ENCODE measurements at places on chromosomes 7 and 10.

- DNase-seq, result no peak
These were observed 909.7 kb downstream of the DNAJB9 start for GRCh38 chr7:109479388-109479787.

DNA sequence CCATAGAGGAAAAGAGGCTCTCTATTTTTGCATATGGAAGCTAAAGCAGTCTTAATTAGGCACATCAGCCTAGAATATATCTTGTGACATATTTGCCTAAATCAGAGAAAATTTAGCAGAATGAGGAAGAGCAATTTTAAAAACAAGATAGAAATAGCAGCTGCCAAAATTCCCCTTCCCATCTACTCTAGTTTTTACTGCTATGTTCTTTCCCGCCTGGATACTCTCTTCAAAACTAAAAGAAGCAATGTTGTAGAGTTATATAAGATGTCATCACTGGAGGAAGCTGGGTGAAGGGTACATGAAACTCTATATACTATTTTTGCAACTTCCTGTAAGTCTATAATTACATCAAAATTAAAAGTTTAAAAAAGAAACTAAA is 87.0 kb downstream of the ARMH3 start:
- DNase-seq, result no peak

- DNase-seq, result no peak
These were observed 5.3 kb downstream of the DYDC1 start for GRCh38 chr10:80351220-80351619.

DNA sequence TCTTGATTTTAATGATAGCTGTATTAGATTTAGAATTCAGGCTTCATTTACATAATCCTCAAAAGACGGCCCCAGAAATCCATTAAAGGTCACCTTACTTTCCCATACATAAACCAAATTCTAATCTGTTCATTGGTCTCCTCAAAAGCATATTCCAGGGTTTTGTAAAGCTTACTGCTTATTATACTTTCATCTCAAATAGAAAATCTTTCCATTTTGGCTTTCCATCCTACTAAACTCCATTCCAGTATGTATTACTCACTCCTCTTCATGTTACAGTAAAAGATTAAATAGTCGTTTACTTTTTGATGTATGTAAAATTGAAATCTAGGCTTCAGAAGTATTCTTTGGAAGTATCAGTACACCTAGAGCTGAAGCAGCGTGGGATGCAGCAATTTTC is 143.5 kb upstream of the LRRN3 start:
- no peak for DNase-seq

DNA sequence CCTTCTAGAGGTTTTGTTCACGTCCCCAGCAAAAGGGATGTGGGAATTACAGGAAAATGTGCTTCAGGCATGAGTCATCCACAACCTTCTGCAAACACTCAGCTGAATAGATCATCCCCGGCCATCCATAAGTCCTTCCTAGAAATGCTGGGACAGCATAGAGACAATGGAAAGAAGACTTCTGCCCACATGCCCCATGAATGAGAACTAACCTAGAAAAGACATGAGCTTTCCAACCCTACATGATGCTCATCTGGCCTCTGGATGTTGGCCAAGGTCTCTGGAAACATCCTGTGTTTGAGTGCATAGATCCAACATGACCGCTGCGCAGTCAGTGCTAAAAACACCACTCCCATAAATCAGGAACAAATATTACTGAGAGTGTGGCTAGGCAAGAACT is 277.5 kb downstream of the PLXNA4 start:
- no peak for DNase-seq

GRCh38 chr7:4838626-4839334 is 23.1 kb downstream of the PAPOLB start:
- DNase-seq, result no peak

- DNase-seq, result no peak
These were observed 70.9 kb downstream of the CTBP2 start for GRCh38 chr10:125089469-125089868.

GRCh38 chr10:99966306-99966705 is 43.4 kb downstream of the DNMBP start:
- no peak for DNase-seq

- no peak for DNase-seq
These were observed 252.2 kb upstream of the CSTF2T start for GRCh38 chr10:51951601-51952000.

DNA sequence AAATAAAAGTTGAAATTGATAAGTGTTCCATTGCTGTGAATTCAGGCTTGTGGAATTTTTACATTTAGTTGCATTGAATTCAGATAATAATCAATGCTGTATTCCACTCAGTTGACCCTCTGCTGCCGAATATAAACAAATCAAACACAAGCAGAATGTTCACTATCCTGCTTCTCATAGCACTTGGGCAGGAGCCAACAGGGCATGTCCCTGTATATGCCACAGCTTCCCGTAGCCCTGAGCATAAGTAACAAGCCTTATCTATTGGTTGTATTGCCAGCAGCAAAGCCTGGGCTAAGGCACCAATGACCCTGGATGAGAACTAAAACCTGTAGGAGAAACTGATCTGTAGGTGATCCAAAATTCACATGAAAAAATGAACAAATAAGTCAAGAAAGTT is 145.9 kb downstream of the ARHGAP12 start:
- no peak for DNase-seq

- peak; percentile 58 for DNase-seq
These were observed 90.1 kb downstream of the EPC1 start for GRCh38 chr10:32256613-32257437.

- no peak for DNase-seq
These were observed 2.4 kb downstream of the PKD2L1 start for GRCh38 chr10:100327718-100328009.

DNA sequence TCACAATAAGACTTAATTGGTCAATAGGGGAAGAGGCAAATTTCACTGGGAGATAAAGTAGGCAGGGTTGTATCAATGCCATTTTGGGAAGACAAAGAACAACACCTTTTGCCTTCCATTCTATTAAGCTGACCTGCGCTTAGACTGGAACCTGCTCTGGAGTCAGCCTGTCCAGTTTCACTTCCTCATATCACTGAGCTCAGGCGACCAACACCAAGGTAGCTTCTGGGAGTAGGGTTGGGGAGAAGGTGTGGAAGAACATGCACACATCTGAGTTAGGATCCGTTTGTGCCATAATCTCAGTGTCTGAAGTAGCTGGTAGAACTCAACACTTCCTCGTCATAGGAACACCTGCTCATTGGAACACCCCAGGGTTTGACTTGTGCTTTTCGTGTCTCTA is 527.4 kb upstream of the IGFBP3 start:
- no peak for DNase-seq

GRCh38 chr10:32210306-32211045 is 136.5 kb downstream of the EPC1 start:
- DNase-seq, result no peak

- DNase-seq, result no peak
These were observed 223.7 kb downstream of the LHFPL3 start for GRCh38 chr7:104552102-104552501.

DNA sequence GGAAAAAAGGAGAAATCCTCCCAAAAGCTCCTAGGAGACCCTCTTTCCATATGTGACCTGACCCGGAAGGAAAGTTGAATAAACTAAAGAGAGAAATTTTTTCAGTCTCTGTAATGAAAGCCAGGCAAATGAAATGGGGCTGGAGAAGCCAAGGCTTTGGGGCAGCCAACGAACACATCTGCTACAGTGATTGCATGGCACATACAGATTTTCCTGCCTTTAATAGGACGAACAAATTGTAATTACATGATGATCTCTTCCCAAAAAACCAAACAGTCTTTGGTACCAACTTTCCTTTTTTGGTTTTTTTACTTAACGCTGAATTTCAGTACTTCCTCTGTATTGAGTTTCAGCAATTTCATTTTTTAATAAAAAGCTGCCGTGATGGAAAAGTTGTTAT is 23.5 kb upstream of the PTN start:
- DNase-seq, result no peak

- no peak for DNase-seq
These were observed 245.8 kb downstream of the CDK14 start for GRCh38 chr7:90841759-90842429.

DNA sequence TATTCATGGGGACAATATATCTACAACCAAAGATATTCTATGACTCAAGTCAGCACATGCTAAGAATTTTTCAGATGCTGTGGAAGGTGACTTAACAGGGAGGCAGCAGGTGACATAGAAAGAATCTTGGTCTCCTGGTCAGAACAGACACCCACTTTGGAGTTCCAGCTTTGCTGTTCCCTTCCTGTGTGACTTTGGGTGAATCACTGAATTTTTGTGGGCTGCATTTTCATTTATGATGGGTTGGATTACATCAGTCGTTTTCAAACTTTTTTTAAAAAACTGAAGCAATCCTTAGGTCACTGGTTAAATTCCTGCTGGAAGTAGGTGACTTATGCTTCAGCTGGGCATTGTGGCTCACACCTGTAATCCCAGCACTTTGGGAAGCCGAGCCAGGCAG is 24.9 kb downstream of the RGR start:
- no peak for DNase-seq

DNA sequence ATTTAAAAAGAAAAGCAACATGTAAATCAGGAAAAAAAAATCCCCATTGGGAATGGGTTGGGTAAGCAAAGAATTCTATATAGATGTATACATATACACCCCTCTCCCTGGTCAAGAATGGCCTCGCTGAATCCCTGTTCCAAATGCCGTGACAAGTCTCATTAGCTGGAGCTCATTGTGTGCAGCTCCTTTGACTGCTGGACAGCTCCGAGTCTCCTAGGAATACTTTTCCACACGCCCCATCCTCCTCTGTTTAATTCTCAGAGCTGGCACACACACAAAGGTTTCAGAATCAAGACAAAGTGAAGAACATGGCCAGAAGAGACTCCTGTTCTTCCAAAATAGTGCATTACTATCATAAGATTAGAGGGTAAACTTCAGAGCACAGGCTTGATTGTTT is 130.9 kb upstream of the MKLN1 start:
- DNase-seq, result no peak

GRCh38 chr10:89003344-89003743 is 12.7 kb downstream of the FAS start:
- no peak for DNase-seq

DNA sequence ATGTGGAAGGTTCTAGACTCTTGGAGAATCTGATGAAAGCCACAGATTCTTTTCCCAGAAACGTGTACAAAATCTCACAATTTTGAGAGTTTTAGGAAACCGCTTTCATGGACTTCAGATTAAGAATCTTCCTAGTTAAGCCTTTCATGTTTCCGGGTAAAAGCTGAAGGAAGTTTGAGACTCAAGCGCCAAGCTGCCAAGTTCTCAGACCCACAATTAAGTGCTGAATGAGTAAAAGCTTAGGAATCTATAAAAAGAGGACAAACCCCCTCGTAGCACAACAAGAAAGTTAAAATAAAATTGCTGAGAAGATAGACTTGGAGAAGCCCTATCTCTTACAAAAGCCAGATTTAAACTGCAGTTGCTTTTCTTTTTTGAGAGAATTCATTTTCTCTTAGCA is 99.6 kb downstream of the ST8SIA6 start:
- no peak for DNase-seq

GRCh38 chr7:56097700-56098099 is 4.9 kb upstream of the PHKG1 start:
- no peak for DNase-seq

- no peak for DNase-seq
These were observed 74.5 kb downstream of the DGKI start for GRCh38 chr7:137772316-137772715.

DNA sequence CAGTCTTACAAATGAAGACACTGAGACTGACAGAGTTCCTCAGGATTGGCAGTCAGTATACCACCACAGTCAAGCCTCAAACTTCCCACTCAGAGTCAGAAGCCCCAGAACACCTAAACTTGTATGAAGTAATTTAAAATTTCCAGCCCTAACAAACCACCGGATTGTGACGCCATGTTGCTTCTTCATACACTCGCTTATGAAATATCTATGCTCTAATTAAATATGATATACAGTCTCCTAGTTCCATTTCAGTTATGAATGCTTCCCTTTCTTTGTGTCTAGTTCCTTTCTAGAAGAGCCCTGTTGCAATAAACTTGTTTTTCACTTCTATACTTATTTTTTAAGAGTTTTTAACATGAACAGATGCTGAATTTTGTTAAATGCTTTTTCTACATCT is 172.0 kb upstream of the NOBOX start:
- no peak for DNase-seq

DNA sequence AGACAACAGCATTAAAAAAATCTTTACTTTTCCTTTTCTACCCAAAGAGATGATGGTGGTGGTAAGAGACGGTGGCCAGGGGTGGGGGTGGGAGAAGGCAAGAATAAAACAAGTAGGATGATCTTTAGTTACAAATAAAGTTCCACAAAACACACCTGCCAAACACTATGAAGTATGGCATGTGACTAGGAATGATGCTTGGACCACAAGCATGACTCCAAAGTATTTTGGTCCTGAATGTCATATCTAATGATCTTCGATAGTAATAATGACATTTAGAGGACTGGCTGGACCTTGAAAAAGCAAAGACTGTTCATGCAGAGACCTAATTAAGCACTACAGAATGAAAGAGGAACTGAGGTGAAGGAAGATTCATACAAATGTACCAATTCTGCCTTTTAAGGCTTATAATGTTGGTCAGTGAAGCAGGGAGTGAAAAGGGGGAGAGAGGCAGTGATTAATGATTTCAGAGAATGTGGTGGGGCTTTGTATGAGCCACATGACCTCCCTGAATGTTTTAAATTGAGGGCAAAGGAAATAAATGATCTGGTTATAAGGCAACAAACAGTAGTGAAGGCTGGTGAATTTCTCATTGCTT is 29.6 kb upstream of the DKK1 start:
- no peak for DNase-seq

GRCh38 chr7:27873981-27874957 is 134.3 kb downstream of the TAX1BP1 start:
- no peak for DNase-seq

DNA sequence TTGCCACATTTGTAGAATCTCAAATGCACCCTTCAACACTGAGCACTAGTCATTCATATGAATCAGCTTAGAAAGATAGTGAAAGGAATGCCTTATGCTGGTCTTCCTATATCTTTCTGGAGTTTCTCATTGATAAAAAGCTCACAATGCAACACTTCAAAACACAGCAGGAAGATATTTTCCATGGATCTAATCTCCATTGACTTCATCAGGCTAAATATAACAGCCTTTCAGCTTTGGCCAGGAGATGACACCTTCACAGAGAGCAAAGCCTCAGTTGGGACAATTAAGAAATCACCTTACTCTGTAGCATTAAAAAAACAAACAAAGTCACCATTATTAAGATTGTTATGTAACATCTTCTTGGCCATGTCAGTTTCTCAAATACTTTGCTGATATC is 6.7 kb downstream of the NRP1 start:
- DNase-seq, result no peak

- DNase-seq, result no peak
These were observed 54.2 kb downstream of the TRIL start for GRCh38 chr7:28903730-28904577.

- no peak for DNase-seq
These were observed 70.3 kb downstream of the CALML3 start for GRCh38 chr10:5595095-5595494.
